ENCODE measurements at places on chromosomes 16 and 17.

DNA sequence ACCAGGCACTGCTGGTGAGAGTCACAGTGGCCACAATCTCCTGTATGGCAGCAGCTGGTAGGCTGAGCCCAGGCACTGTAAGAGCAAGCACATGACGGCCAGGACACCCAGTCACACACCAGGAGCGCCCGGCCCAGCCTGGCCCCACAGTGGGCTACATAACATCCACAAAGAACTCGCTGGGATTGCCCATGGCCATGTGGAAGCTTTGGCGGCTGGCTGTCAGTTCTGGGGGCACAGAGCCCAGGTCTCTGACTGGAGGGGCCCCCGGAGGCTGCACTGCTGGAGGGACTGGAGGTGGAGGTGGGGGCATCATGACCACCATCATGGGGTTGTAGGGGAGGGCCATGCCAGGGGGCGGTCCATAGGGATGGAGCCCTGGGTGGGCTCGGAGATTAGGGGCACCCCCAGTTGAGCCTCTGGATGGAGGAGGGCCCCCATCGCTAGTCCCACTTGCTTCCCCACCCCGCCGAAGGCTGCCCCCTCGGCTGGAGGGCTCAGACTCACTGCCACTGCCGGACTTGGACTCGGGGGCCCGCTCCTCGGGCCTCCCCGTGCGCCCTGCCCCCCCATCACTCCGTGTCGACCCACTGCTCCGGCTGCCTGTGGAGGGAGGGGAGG, 6.1 kb downstream of the ACADVL start:
- no peak for DNase-seq

DNA sequence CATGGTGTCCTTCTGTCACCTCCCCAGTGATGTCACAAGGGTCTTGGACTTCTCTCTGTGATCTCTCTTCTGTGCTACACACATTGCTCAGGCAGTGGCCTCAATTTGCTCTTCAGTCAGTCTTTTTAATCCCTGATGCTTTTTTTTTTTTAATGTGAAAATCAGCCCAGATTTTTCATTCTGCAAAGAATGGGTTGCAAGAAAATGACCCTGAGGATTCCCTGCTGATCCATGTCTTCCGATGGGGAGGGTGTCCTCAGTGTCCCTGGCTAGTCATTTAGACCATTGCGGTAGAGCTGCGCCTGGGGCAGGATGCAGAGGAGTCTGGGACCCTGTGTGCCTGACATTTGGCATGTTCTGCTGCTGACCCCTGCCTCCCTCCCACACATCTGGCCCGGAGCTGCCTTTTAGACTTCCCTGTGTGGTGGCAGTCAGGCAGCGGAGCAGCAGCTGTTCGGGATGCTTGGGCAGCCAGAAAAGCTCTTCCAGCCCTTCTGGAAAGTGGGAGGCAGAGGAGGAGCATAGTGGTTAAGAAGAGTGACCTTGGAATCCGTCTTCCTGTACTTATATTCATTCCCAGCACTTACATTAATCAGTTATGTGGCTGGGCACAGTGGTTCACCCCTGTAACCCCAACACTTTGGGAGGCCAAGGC, 12.3 kb downstream of the GPT2 start:
- DNase-seq = no peak

DNA sequence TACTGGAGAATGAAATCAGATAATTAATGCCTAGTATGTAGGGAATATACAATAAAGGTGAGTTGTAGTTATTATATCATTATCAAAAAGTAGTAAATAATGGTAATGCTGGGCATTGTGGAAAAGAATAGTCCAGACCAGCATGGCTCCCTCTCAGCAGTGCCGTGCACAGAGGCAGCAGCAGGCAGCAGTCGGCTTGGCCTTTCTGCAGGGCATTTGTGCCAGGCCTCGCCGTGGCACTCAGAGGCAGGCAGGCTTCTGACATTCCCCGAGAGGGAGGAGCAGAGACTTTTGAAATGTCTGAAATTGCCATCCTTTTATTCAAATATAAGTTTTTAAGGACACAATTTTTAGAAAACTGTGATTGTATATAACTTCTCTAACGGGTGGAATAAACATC, 15.0 kb downstream of the KIAA0513 start:
- no peak for DNase-seq

- DNase-seq = no peak
These were observed 39.2 kb downstream of the GNA13 start for GRCh38 chr17:65017207-65017774.

DNA sequence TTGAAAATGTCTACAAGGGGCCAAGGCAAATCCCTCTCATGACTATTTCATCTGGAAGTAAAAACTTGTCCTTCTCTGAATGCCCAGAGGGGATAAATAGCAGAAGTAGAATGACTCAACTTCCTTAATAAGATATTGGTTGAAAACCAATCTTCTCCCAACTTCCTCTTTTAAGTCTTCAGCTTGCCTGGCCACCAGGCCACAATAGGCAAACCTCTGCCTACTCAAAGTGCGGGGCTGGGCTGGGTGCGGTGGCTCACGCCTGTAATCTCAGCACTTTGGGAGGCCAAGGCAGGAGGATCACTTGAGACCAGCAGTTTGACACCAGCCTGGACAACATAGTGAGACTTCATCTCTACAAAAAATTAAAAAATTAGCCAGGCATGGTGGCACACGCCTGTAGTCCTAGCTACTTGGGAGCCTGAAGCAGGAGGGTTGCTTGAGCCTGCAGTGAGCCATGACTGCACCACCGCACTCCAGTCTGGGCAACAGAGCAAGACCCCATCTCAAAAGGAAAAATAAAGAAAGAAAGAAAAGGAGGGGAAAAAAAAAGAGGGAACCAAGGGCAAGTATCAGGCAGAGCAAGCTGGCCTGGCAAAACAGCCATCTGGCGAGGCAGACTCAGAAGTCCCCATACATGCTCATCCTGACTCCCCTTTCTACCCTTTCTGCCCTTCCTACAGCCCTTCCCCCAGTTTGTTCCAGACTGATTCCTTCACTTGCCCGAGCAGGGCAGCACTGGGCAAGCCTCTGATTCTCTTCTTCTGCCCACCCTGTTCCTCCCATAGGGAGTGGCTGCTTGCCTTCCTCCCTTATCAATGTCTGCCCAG, 20.6 kb downstream of the MAP3K14 start:
- no peak for DNase-seq

- no peak for DNase-seq
These were observed 6.3 kb downstream of the SAP30BP start for GRCh38 chr17:75673487-75673886.
